LHCN-M2 (cell line): ENCODE measurements at places on chromosomes 6 and 20. TPM values are rescaled to one million over a fixed set of nuclear protein-coding genes. Genes with fewer than 3 reads are reported as not detected.
A peak's percentile ranks its signal among the peaks of the same experiment; 100 is the strongest.

Gene DSE
- 28.4 and 31.7 TPM in 2 replicates for total RNA-seq

Gene MTHFD1L
- 35.9 and 38.1 TPM in 2 replicates for total RNA-seq

Gene OTOR
- not detected in 2 replicates for total RNA-seq

Gene ALDH8A1
- total RNA-seq: 0.06 TPM in 1 of 2 replicates, not detected in the other

Gene ISM1
- total RNA-seq: 0.06 and 0.11 TPM in 2 replicates

Gene PRELID3B
- total RNA-seq: 58.2 and 65.1 TPM in 2 replicates

Gene BANF2
- total RNA-seq: not detected in 2 replicates

Gene CTCFL
- not detected in 2 replicates for total RNA-seq

Gene IFT52
- total RNA-seq: 32.3 and 34.4 TPM in 2 replicates

Gene HCRTR2
- total RNA-seq: not detected in 2 replicates

Gene CCM2L
- total RNA-seq: not detected in 2 replicates

Gene NR2E1
- not detected in 2 replicates for total RNA-seq

- DNase-seq: no peak
Observed at GRCh38 chr6:110542311-110543024, 66.1 kb upstream of the SLC22A16 start.

DNA sequence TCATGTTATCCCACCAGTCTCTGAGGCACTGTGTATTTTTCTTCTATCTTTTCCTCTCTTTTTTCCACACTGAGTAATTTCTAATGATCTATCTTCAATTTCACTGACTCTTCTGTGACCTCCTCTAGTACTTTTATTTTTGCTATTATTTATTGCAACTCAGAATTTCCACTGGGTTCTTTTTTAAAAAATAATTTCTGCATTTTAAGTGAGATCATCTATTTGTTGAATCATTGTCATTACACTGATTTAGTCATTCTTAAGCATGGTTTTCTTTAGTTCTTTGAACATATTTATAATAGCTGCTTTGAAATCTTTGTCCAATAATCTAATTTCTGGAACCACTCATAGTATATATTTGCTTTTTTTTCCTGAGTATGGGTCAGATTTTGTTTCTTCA, 96.7 kb upstream of the SLC22A16 start:
- DNase-seq: no peak

GRCh38 chr20:38290829-38291814, 12.8 kb upstream of the BPI start:
- peak; percentile 81 for DNase-seq

GRCh38 chr6:147285087-147285855, 81.1 kb downstream of the STXBP5 start:
- peak; percentile 64 for DNase-seq

DNA sequence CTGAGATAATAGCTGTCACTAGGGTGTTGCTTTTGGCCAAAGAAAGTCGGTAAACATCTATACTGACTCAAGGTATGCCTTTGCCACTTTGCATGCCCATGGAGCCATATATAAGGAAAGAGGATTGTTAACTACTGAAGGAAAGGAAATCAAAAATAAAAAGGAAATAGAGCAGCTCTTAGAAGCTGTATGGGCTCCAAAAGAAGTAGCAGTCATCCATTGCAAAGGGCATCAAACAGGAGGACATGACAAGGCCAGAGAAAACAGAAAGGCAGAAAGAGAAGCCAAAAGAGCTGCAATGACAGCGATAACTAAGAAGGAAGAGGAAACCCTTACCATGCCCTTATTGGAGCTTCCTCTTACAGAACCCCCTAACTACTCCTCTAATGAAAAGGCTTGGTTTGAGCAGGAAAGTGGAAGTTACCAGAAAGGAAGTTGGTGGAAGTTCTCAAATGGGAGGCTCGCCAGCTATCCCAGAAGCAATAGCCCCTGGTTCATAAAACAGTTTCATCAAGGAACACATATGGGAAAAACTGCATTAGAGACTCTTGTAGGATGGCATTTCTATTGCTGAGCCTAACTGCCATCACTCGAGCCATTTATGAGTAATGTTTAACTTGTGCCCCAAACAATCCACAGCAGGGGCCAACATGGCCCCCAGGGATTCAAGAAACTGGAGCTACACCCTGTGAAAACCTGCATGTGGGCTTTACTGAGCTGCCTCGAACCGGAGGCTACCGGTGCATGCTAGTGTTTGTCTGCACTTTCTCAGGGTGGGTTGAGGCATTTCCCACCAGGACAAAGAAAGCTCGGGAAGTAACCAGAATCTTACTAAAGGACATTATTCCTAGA, 7.0 kb downstream of the IL22RA2 start:
- no peak for DNase-seq

GRCh38 chr20:11174861-11175260, 501.1 kb upstream of the JAG1 start:
- no peak for DNase-seq

DNA sequence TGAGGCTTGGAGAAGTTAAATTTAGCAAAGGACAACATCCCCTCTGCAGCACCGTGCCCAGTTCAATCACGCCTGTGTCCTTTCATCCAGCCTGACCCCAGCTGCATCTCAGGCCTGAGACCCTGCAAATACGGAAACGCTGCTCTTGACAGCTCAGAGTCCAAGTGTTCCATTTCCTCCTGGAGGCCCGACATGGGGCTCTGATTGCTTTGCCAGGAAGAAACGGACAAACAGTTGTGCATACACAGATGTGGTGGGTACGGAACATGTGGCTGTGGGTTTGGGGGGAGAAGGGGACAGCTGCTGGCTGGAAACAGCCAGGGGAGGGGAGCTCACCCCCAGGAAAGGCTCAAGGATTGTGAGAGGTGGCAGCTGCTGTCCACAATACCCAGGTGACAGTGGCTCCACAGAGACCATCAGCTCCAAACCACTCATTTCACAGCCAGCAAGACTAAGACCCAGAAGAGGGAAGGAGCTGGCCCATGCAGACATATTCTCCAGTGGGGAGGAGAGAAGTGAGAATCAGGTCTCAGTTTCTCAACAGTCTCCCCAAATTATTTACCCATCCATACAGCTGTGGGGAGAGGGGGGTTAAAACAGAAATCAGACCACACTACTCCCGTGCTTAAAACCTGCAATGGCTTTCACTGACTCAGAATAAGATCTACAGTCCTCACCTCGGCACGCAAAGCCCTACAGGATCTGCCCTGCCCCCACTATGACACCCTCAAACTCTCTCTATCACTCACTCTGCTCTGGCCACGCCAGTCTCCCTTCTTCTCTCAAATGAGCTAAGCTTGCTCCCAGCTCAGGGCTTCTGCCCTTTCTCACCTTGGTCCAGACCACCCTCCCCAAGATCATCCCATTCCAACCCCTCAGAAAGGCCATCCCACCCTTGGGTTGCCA, 89.1 kb downstream of the PREX1 start:
- peak; percentile 34 for DNase-seq

- peak; percentile 42 for DNase-seq
Observed at GRCh38 chr6:113953346-113953745, 17.6 kb downstream of the HDAC2 start.

DNA sequence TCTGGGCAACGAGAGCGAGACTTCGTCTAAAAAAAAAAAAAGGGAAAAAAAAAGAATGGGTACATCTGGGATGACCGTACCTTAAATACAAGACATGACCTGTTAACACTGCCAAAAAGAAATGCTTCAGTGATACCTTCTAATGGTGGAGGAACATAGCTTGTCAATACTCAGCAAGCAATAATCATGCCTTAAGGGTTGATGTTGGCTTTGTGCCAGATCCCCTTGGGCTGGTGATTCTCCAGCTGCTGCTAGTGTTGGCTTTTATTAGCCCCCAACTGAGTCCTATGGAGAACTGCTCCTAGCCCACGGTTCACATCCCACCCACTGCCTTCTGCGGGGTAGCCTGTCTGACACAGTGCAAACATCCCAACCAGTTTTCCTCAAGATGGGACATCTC, 134.9 kb downstream of the PLCB1 start:
- no peak for DNase-seq

DNA sequence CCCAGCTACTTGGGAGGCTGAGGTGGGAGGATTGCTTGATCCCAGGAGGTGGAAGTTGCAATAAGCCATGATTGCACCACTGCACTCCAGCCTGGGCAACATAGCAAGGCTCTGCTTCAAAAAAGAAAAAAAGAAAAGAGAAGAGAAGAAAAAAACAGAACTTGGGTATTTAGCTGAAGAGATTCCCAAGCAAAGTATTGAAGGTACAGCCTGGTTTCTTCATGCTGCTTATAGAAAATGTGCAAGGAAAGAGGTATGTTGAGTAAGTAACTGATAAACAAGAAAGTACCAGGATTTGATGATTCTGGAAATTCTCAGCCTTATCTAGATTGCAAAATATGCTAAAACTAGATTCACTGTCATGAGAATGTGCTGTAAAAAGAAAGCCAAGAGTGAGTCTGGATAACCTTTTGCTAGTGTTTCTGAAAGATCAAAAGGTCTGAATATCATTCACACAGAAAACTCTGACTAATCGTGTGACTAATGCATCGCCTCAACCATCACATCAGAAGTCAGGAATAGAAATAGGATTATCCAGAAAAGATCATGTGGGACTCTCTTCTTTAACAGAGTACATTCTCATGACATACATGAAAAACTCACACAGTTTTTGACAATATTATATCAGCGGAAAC, 32.4 kb upstream of the NOP56 start:
- DNase-seq: peak; percentile 80

DNA sequence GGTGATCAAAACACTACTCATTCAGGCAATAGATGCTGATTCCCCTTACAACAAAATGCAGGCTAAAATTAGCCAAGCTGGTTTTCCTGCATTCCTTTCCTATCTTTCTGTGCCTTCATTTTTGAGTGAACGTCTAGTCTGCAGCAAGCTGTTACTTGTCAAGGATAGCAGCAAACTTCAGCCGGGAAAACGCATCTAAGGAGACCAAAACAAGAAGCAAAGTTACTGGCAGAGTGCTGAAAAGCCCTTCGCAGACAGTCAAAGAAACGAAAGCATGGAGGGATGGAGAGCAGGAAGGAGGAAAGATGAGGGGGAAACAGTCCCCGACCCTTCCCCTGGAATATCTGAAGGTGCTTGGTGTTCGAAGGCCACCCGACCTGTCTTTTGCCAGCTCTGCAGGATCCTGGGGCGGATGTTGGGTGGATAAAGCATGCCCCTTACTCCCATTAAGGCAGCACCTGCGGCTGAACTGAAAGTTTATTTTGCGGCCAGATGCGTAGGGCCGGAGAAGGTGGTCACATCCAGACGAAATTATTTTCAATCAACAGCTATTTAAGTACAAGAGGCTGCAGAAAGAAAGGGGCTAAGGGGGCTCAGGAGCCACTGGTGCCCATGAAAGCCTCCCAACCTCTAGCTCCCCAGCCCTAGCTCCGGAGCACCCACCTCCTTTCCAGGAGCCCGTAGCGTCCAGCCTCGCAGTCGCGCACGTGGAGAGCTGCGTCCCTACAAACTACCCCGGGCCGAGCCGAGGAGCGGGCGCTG, 538 bp downstream of the FERMT1 start:
- peak; percentile 28 for DNase-seq

DNA sequence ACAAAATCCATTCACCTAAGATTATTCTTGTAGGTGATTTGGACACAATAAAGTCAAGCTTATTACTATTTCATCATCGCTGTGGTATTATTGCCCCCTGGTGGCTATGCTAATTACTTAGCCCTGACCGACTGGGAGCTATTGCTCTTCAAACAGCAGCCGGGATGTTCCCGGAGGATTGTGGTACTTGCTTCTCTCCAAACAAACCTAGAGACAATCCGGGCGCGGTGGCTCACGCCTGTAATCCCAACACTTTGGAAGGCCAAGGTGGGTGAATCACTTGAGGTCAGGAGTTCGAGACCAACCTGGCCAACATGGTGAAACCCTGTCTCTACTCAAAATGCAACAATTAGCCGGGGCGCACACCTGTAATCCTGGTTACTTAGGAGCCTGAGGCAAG, 15.4 kb upstream of the STMND1 start:
- DNase-seq: peak; percentile 69

DNA sequence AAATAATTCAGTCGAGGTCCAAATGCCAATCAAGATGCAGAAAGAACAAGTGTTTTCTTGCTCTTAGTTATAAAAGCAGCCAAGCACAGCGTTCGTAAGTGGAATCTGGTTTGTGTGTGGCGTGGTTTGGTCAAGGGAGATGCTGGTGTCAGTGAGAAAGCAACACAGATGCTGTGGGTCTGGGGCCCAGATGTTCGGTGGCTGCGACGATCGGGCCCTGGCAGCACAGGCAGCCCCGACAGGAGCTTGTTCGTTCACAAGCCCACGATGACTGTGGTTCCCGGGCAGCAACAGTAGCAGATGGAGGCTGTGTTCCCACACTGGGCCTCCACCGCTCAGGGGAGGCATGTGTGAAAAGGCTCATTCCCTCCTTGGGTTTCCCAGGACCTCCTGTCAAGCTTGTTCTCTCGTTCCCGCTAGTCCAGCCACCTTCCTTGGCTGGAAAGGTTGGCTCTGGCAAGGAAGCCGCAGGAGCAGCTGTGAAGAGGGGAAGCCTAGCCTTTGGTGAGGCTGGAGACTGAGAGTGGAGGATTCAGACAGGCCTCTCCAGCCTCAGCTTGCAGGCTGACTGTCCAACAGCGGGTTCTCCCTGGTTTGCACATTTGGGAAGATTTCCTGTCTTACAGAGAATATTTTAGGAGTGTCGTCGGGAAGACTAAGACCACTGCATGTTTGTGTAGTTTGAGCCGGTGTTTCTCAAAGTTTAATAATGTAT, 304.7 kb downstream of the QKI start:
- DNase-seq: no peak

DNA sequence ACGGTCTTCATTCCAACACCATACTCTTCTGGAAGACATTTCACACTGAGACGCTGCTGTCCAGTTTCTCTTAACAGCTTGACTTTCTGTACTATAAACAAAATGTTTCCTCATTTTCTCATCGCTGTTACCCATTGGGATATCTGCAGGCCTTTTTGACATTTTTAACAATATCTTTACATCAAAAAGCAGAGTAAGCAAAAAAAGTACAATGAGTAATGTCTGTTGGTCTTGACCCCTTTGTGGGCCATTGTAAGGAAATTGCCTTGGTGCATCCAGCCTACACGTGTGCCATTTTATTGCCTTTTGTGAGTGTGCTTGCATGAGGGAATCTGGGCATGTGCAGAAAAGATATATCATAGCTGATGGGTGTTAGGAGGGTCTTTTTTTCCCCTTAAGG, 129.1 kb upstream of the MANEA start:
- no peak for DNase-seq

GRCh38 chr6:24052590-24052961, 73.4 kb upstream of the NRSN1 start:
- no peak for DNase-seq

GRCh38 chr6:109799129-109799528, 108.0 kb downstream of the FIG4 start:
- no peak for DNase-seq

DNA sequence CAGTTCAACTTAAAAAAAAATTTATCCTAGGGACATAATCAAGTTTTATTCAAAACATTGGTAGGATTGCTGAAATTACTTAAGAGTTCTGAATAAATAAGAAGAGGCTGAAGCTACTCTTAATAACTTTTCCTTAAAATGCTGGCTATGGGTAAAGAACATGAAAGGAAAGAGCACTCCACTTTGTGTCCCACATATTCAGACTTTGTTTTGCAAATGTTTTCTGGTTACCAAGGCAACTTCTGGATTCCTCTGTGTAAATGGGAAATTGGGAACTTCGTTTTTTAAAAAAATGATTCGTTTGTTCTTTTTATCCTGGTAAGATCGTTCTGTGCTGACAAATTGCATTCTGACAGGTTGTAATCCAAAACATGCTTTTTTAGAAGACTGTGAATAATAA, 115.0 kb downstream of the KIF6 start:
- DNase-seq: no peak
